ENCODE measurements at places on chromosomes 3 and 15.
A peak's percentile ranks its signal among the peaks of the same experiment; 100 is the strongest.

GRCh38 chr15:36831904-36832287 is 252.5 kb downstream of the CDIN1 start:
- DNase-seq = no peak

DNA sequence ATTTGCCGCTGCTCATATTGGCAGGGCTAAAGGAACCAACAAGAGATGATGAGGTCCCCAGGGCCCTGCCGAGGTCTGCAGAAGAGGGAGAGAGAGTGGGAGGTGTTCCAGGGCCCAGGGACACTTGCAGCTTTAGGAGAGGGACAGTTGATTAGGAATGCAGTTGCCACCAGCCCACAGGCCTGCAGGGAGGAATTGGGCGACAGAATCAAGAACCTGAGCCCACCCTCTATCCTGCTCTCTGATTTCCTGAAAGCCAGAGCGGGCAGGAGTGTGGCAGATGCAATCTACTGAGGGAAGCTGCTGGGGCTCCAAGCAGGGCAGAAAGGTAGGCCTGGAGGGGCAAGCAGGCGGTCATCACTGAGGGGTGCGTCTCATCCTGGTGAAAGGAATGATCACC is 12.1 kb upstream of the PRR23E start:
- DNase-seq = no peak

DNA sequence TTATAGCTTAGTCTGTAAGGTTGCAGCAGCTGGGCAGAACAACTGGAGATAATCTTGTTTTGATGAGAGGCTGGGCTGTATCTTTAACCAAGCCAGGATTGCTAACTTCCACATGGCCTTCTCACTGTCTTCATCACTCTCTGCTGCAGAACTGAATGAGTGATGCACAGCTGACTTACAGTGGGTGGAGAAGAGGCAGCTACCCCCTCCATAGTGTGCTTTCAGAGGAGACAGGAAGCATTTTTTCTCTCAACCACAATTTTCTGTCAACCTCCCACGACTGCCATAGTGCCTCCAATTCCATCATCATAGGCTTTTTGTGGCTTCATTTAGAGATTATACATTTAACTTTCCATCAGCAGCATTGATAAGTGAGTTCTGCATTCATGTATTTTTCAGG is 168.2 kb downstream of the CLSTN2 start:
- DNase-seq = peak; percentile 18

DNA sequence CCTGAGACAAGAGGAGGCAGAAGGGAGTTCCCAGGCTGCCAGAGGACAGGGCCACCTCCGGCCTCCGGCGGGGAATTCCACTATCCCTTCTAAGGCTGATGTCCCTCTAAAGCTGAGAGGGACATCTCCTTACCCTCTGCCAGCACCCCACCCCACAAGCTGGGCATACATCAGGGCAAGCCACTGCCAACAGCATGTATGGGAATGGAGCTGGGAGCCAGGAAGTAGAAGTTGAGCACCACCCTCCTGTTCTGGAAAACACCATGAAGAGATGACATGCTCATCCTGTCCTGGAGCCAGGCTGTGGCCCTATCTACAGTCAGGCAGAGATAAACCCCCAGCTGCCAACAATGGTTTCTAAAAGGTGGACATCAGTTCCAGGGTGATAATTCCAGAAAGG is 7.1 kb downstream of the PLCD1 start:
- DNase-seq = peak; percentile 30

DNA sequence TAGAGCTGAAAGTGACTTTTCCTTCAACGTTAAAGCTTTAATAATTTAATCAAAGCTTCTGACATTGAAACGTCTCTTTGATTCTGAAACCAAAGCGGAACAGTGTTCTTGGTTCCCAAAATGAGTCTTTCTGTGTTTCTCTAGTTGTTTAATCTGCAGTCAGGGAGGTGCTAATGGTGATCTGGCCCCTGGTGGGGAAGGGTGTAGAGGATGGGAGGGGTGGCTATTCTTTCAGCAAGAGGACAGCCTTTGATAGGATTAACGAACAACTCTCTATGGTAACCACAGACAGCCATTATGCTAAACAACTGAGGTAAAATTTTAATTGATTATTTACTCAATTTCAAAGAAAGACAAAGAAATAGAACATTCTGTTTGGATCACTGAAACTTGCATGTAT is 79.9 kb upstream of the CADPS start:
- no peak for DNase-seq

DNA sequence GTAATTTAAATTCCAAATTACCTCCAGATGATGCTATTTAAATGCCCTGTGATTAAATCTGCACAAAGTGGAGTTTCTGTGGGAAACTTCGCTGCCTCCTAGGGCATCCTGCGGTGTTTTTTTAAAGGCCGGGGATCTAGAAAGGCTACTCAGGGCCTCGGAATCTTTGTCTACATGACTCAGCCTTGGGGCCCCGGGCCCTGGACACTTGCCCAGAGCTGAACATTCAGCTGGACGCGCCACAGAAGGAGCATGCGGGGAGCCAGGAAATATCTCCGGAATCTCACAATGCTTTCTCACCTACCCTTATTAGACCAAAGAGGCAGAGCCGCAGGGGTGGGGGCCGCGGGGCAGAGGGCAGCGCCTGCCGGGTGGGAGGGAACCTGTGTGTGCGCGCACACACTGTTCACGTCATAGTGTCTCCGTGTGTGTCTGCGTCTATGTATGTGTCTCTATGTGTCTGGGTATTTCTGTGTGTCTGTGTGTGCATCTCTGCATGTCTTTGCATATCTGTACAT is 145.5 kb upstream of the TPM1 start:
- DNase-seq = no peak

GRCh38 chr3:72516361-72516760 is 331.9 kb downstream of the SHQ1 start:
- DNase-seq = no peak

DNA sequence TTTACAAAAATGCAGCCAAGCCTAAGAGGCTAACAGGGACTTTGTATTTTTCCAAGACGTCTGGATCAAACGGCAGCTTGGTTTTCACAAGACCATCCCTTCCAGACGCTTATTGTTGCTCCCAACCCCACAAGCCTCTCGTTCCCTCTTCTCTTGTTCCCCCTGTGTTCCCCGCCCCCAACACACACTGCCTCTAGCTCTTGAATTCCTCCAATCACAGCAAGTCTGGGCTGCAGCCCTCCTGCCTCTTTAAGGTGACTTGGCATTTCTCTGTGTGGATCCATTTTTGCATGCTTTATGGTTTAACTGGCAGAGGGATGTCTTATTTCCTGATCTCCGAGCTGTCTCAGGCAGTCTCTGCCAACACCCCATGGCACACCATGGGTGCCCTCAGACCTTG is 182.2 kb downstream of the ABHD5 start:
- DNase-seq = no peak

GRCh38 chr3:108486338-108486737 is 24.1 kb downstream of the MYH15 start:
- DNase-seq = no peak

GRCh38 chr15:36039996-36040572 is 494.1 kb upstream of the DPH6 start:
- DNase-seq = no peak

DNA sequence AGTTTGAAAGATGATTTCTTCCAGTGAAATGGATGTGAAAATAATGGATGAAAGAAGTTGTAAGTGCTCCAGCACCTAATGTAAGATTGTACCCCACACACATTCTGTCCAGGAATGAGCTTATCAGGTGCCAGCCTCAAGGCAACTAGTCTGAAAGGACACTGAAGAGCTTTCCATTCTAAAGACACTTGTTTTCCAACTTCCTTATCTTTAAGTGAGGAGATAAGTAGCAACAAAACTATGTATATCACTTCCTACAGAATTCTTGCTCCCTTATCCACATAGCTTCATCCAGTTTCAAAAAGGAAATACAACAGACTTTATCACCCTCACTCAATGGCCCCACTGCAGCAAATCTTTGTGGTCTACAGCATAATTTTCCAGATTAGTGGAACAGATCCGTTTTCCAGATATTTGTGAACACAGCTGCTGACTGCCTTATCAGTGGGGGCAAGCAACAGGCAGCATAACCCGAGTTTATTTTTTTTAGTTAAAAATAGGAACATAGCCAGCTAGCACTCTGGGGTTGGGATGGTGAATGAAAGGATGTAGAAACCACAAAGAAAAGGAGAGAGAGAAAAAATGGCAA is 60.6 kb downstream of the CD200R1L start:
- DNase-seq = no peak

DNA sequence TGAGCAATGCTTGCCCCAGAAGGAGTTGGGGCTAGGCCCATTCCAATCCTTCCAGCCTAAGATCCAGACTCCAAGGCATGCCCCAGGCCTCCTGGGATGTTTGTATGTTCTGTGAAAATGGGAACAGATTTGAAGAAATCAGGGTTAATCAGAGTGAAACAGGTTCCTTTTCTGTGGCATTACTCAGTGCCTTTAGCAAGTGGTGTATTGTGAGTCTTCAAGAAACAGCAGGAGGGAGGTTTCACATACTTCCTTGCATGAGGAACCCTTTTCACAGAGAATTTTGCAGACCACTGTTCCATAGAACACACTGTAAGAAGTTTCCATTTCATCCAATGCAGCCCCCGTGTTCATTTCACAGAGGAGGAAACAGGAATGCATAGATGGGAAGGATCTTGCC is 8.4 kb upstream of the CDC25A start:
- DNase-seq = peak; percentile 41

GRCh38 chr3:141360888-141361598 is 7.3 kb upstream of the ZBTB38 start:
- DNase-seq = peak; percentile 62

GRCh38 chr3:64956711-64957325 is 269.0 kb upstream of the ADAMTS9 start:
- no peak for DNase-seq

- DNase-seq = no peak
These were observed 120.0 kb downstream of the ATG7 start for GRCh38 chr3:11392014-11392859.

GRCh38 chr3:63774781-63775180 is 44.3 kb upstream of the C3orf49 start:
- DNase-seq = peak; percentile 12

DNA sequence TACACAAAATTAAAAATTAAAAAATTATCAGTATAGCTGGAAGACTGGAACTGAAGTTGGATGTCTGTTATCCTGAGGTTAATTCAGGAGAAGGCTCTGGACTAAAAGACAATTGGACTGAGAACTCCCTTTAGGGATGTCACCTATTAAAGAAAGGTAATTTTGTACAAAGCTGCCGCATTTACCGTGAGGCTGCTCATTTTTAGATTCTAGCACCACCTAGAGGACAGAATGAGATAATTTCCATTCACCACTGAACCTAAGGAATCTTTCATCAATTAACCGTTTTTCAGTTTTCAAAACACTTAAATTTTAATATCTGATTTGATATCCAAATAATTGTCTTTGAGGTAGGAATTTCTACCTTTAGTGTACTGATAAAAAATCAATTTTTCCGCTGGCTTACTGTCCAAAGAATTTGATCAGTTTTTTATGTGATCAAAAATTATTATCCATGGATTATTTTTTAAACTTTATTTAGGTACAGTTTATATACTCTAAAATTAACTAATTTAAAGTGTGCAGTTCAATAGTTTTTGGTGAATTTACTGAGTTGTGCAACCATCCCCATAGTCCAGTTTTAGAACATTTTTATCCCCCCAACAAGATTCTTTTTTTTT is 106.7 kb upstream of the TNIK start:
- DNase-seq = peak; percentile 76

GRCh38 chr15:23823508-23823907 is 136.4 kb upstream of the NDN start:
- no peak for DNase-seq

DNA sequence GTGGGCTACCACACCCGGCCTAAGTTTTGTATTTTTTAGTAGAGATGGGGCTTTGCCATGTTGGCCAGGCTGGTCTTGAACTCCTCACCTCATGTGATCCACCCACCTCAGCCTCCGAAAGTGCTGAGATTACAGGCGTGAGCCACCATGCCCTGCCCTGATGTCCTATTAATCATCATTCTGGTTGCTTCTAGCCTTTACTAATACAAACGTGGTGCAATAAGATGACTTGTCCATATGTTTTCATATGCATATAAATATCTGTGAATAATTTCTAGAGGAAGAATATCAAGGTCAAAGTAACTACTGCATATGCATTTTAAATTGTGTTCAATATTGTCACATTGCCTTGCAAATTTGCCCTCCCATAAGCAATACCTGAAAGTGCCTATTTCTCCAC is 25.5 kb upstream of the PDHB start:
- no peak for DNase-seq

DNA sequence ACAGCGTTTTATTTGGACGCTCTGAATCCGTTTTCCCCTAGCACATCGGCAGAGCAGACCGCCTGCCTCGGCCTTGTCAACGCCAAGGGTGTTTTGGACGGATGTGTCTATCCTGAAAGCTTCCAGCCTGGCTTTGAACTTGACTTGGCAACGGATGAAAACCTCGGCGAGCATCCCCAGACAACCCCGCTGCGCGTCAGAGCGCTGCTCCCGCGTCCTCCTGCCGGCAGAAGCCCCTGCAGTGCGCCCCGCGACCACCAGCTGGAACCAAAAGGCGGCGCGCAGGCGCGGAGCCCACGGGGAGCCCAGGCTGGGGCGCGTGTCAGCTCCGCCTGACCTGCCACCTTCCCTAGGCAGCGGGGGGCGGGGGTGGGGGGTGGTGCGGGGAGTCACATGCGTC is 26.2 kb upstream of the ARL8B start:
- no peak for DNase-seq

GRCh38 chr15:92226020-92226612 is 167.6 kb upstream of the ST8SIA2 start:
- DNase-seq = peak; percentile 12

- DNase-seq = no peak
These were observed 5.1 kb downstream of the POLG start for GRCh38 chr15:89329329-89330084.

DNA sequence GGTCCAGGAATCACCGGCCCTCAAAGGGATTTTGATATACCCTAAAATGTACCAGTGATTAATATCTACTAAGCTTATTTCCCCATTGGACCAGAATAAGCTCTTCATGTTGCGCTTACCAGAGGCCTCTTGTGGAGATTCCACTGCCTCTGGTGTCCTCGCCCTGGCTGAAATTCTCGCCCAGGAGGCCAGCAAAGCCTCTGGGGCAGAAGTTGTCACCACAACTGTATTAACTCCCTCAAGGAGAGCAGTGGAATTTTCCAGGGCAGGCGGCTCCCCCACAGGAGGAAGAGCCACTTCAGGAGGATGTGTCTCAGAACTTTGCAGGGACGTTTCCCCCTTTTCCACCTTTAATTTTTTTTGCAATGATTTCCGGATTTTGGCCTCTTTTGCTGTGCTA is 6.9 kb downstream of the DPPA4 start:
- DNase-seq = no peak

DNA sequence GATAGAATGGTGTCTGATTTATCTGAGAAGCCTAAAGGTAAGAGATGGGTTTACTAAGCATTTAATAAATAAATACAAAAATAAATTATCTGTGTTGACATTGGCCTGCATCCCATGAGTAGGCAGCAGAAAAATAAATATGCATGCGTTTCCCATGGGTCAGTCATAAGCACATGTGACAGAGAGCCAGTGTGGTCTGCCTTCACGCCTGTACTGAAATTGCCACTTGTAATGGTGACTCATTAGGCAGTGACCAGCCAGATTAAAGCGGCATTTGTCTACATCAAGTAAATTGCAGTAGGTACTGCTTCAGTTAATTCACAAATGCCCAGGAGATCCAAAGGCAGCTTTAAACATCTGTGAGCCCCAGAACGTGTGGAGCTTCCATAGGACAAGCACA is 399.6 kb downstream of the NAALADL2 start:
- no peak for DNase-seq

Data from inflammatory macrophage treated with lipopolysaccharide for 1 hour (primary cell).